ELF-1 (cell line): ENCODE measurements at places on chromosomes 7 and 10.

GRCh38 chr7:116630932-116631671, 40.9 kb upstream of the MET start:
- DNase-seq: peak; percentile 63

GRCh38 chr7:152924238-152924637, 164.7 kb downstream of the ACTR3B start:
- no peak for DNase-seq

DNA sequence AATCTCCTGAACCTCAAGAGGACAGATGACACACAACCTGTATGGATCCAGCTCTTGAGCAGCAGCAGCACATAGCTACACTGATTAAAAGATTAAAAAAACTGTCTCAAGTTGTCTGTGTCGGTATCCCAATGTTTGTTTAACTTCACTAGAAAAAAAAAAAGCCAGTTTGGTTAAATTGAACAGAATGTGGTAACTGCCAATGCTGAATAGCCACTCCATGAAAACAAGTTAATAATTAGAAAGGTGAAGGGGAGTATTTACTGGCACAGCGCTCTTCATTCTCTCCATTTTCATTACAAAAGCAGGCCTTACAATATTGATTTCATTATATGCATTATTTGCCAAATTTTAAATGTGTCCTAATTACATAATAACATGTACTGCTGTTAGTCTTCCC, 47.6 kb downstream of the GDI2 start:
- no peak for DNase-seq

- no peak for DNase-seq
Measured at GRCh38 chr7:89002981-89003956, 207.7 kb upstream of the TEX47 start.

- no peak for DNase-seq
Measured at GRCh38 chr10:103197174-103197573, 4.1 kb upstream of the NT5C2 start.

- peak; percentile 34 for DNase-seq
Measured at GRCh38 chr10:35607475-35608327, 2.6 kb downstream of the GJD4 start.

GRCh38 chr7:117068511-117069145, 115.3 kb downstream of the ST7 start:
- no peak for DNase-seq

GRCh38 chr10:113820507-113820906, 33.4 kb downstream of the DCLRE1A start:
- peak; percentile 45 for DNase-seq

GRCh38 chr7:106848851-106849442, 16.1 kb upstream of the PIK3CG start:
- DNase-seq: no peak

DNA sequence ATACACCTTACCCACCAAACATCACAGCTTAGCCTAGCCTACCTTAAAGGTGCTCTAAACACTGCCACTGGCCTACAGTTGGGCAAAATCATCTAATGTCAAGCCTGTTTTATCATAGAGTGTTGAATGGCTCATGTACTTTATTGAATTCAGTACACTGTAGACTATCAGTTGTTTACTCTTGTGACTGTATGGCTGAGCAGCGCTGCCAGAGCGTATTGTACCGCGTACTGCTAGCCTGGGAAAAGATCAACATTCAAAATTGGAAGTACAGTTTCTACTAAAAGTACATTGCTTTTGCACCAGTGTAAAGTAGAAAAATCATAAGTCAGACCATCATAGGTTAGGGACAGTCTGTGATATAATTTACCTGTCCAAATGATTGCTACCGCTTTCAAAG, 226.8 kb downstream of the PRPF18 start:
- no peak for DNase-seq

DNA sequence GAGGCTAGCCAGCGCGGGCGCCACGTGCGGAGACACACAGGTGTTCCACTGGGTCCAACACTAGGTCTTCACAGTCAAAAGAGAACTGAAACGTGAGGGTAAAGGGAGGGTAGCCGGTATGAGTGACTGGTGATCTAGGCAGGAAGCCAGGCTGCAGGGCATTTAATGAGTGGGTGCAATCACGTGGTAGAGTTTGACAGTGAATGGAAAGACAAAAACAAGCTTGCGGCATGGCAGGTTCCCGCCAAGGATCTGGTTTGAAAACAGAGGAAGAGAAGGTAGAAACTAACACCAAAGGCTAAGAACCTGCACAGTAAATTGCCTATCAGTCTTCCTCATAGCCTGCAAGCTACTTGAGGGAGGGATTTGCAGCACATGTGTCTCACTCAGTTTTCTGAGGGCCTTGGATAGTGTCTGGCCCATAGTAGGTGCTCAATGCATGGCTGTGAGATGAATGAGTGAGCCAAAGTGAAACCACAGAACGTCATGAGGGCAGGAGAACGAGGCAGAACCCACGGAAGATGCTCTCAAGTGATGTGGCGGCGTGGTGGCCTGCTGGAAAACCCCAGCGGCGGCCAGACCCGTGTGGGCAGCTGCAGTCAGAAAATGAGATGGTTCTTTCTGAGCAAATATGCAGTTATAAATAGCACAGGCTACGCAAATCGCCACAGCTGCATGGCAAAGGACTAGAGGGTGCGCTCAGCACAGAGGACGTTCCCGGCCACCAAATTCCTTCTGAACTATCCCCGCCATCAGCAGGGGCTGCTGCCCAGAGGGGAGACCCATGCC, 183.6 kb upstream of the NFE2L3 start:
- no peak for DNase-seq

- DNase-seq: no peak
Measured at GRCh38 chr7:84017651-84018050, 176.9 kb downstream of the SEMA3A start.

DNA sequence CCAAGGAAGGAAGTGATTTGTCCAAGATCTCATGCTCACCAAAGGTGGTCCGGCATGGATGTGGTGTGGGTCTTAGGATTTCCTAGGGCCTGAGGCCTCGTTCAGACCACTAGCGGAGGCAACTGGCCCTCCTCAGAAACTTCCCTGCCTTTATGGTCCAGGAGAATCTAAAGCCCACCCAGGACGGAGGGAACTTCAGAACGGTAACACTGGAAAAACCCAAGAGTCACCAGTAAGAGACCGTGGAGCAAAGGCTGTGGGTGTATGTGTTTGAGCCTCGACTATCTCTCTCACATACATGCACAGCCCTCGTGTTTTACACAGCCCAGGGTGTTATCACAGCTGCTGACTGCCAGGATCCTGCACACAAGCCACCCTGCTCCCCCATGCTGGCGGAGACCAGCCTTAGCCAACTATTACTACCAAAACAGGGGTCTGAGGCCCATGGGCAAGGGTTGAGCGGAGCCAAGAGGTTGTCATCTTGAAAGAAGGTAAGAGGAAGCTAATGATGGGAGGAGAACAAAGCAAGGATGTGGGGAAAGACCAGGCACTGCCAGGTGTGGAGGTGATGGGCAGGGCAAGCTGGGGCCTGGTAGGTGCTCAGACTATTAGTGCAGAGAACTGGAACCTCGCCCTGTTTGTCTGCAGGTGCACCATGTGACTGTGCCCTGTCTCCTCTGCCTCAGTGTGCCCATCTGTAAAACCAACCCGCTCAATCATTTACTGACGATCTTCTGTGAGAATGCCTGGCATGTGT, 170.2 kb upstream of the ZMIZ1 start:
- no peak for DNase-seq

- no peak for DNase-seq
Measured at GRCh38 chr7:74299401-74299800, 10.2 kb downstream of the CLIP2 start.

GRCh38 chr7:126657599-126658358, 595.0 kb downstream of the GRM8 start:
- DNase-seq: no peak

- DNase-seq: no peak
Measured at GRCh38 chr7:50558294-50559053, 6.7 kb downstream of the DDC start.

- no peak for DNase-seq
Measured at GRCh38 chr7:132226046-132226956, 350.0 kb downstream of the PLXNA4 start.

- DNase-seq: peak; percentile 62
Measured at GRCh38 chr10:77513781-77514331, 123.8 kb downstream of the KCNMA1 start.

GRCh38 chr10:59997827-59998525, 91.6 kb upstream of the CCDC6 start:
- DNase-seq: no peak

DNA sequence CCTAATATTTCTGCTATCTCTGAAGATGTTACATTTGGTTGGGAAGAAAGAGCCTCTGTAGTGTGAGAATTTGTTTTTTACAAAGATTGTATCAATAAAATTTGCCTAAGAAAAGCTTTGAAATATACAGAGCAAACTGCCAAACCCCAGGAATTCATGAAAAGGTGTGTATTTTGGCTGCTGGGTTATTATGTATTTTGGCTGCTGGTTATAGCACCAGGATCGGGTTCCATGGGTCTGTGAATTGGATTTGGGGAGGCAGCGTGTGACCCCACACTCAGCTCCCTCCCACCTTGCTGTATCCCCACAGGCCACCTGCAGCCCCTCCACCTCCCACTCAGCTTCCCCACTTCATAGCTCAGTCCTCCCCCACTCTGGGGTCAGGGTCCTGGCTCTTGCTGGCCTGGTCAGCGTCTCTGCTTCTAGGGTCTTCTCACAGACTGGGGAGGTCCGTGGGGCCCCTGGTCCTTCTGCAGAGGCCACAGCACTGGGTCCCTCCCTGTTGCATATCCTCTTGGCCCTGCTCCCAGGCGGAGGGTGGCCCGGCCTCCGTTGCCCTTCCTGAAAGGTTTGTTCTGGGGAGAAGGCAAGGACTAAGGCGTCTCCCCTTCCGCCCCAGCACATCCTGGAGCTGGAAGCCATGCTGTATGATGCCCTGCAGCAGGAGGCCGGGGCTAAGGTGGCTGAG, 24.0 kb upstream of the DPYSL4 start:
- DNase-seq: no peak

DNA sequence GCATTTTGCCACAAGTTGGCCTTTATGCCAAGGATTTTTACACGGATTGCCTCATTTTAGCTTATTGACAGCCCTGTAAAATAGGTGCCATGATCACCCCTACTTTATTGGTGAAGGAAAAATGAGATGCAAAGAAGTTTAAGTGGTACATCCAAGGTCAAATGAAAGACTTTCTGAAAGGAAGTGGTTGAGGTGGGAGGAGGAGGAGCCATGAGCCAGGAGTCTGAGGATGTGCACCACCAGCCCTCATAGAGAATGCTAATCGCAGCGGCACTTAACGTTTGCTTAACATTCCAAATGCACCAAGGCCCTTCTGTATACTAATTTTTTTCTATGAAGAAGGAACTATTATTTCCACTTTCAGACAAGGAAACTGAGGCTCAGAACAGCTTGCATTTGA, 31.0 kb upstream of the LRRC18 start:
- no peak for DNase-seq

DNA sequence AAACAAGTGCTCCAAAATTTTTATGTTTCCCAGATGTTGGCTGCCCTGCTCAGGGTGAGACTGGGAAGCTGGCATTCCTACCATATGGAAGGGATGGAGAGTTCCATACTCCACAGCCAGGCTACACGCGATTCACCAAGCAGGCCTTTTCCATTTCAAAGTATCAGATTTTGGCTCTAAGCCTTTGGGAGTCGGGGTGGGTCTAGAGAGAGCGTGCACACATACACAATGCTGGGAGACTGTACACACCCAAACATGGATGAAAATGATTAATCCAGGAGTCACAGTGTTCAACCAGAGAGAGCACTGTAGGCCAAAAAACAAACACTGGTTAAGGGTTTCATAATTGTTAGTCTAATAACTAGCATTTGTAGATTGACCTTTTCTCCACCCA, 295.0 kb downstream of the BICC1 start:
- no peak for DNase-seq

DNA sequence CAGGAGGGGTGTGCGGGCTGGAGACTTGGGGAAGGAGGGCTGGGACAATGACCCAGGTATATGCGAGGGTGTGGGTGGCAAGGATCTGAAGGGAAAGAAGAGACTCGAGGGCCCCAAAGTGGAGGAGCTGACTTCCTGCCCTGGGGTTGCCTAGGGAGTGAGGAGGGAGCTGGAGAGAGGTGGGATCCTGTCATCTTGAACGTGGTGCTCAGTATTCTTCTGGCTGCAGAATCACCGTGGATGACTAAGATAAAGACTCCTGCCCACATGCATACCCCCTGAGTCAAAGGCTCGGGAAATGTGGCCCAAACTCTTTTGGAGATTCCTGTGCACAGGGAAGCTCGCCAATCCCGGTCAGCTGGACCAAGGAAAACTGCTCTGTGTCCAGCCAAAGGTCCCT, 31.2 kb downstream of the COL17A1 start:
- peak; percentile 17 for DNase-seq

GRCh38 chr10:48231699-48232315, 42.7 kb downstream of the FRMPD2 start:
- DNase-seq: no peak

DNA sequence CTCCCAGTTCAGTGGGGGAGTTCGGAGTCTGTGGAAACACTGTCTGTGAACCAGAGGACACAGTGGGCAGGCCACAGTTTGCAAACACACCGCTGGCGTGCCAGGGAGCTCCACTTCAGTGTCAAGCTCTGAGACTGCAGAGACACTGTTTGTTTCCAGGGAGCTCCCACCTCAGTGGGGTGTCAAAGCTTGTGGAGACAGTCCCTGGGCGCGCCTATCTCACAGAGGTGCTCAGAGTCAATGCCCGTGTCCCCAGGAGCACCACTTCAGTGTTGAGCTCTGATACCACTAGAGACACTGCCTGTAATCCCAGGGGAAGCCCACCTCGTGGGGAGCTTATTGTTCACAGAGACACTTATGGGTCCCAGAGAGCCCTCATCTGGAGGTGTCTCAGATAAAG, 4.3 kb downstream of the MYO1G start:
- no peak for DNase-seq

- peak; percentile 63 for DNase-seq
Measured at GRCh38 chr7:125504848-125505247, 575.2 kb upstream of the POT1 start.

- no peak for DNase-seq
Measured at GRCh38 chr10:102465466-102465865, 14.1 kb upstream of the C10orf95 start.

DNA sequence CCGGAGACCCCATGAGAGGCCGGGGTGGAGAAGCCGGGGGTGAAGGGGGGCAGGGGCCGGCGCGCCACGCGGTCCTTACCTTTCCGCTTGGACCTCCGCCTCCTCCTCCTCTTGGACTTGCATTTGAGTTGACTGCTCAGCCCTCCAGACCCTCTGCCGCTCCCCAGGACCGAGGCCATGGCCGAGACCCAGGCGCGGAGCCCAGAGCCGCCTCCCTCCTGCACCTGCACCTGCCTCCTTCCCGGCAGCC, 428 bp downstream of the ADARB2 start:
- no peak for DNase-seq

- DNase-seq: no peak
Measured at GRCh38 chr10:124657806-124658205, 86.4 kb downstream of the FAM53B start.

- peak; percentile 30 for DNase-seq
Measured at GRCh38 chr10:68156373-68157185, 47.3 kb downstream of the MYPN start.

GRCh38 chr10:132845780-132846595, 60.0 kb upstream of the NKX6-2 start:
- no peak for DNase-seq

GRCh38 chr7:2729893-2730716, 42.1 kb downstream of the AMZ1 start:
- peak; percentile 63 for DNase-seq
